ENCODE measurements at places on chromosomes 11 and 22.

DNA sequence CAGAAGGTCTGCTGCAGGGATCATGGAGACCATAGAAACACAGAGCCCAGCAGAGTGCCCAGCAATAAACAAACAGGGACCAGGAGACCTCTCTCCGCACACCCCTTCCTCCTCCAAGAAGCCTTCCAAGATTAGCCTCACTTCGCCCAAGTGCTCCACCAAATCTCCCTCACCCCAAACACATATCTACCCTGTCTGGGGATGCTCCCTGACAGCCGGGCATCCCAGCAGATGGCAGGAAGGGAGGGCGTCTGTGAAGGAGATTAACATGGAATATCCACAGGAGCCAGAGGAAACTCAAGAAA lies 26.5 kb downstream of the ARAP1 start:
- DNase-seq: no peak

DNA sequence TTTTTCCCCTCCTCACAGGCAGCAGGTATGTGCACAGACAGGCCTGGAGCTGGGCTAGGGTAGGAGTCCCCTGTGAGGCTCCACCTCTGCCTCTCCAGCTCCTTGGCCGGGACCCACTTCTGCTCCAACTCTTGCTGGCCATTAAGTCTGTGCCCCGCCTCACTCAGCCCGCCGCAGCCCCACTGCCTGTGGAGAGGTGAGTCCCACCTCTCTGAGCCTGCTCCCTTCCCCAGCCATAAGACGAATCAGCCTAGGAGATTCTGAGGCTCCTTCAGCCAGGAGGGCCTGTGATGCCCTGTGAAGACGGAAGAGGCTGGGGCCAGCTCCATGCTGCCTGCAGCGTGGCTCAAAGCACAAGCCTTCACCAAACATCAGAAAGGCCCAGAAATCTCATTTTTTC lies 23.0 kb downstream of the TSKU start:
- DNase-seq: no peak

- no peak for DNase-seq
Measured at GRCh38 chr11:79708319-79708932, 267.6 kb upstream of the TENM4 start.

DNA sequence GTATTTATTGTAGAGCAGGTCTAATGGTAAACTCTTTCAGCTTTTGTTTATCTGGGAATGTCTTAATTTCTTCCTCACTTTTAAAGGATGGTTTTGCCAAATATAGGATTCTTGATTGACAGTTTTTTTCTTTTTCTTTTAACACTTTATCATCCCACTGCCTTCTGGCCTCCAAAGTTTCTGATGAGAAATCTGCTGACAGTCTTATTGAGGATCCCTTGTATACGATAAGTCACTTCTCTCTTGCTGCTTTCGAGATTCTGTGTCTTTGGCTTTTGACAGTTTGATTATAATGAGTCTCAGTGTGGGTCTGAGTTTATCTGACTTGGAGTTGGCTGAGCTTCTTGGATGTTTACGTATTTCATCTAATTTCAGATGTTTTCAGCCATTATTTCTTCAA lies 6.7 kb upstream of the TSKU start:
- no peak for DNase-seq

GRCh38 chr11:280706-281485 lies 2.7 kb downstream of the NLRP6 start:
- no peak for DNase-seq

GRCh38 chr11:124108156-124108555 lies 7.1 kb upstream of the VWA5A start:
- no peak for DNase-seq

DNA sequence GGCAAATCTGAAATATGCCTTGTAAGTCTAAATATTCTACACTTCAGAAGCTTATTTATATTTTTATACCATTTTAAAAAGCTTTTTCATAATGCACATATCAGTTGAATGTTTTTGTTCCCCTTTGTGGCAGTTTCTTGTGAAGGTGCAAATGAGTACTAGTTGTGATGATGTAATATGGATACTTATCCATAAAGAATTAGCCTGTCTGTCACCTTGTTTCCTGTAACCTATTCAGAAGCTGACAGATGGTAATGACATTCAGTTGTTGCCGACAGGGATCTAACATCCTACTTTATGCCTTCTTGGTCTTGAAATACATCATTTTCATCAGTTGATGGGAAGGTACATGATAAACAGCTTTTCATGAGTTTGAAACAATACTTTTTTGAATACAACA lies 2.9 kb downstream of the QSER1 start:
- no peak for DNase-seq
